Stimulated activated CD8-positive, alpha-beta memory T cell treated with anti-CD3 and anti-CD28 coated beads, Interleukin-2, amount 100 ng/mL, for 1 hour (primary cell): ENCODE measurements at places on chromosomes 3 and 15.

DNA sequence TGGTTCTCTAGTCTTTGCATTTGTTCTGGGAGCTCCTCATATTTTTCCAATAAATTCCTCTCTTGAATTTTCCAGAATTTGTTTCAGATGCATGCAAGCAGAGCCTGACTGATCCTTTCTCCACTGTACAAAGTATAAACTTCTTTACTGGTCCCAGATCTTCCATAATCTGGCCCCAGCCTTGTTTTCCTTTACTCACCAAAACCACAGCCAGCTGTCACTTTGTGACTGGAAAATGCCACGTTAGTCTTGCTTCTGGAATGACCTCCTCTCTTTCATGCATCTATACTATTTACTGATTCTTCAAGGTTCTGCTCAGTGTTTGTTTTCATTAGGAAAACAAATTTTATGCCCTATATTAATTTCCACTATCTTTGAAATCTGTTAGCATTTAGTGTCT lies 60.4 kb upstream of the SPPL2A start:
- DNase-seq = no peak

GRCh38 chr15:60960517-60960916 lies 268.6 kb downstream of the RORA start:
- DNase-seq = no peak

DNA sequence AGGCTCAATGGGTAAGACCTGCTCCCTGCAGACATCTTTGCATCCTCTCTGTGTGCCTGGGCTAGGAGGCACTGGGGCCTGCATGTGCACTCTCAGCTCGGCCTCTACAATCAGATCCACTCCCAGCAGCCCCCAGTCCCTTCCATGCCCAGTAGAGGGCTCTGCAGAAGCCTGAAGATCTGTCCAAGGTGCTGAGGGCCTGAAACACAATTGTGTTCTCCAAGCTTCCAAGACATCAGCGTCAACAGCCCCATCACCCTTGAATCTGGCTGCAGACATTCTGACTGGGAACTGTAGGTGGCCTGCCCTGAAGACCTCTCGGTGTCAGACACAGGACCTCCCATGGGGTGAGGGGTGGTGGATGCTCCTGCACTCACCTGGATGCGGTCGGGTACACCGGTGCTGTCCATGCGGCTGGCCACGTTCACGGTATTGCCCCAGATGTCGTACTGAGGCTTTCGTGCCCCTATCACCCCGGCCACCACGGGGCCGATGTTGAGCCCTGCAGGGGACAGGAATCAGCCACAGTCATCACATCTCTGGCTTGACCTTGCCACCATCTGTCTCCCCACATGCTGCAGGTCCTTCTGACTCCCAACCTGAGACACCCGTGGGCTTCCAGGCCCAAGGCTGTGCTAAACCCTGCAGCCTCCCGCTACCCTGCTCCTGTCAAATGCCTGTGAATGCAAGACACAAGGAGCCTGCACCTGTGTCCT lies 84.7 kb downstream of the SEC22A start:
- no peak for DNase-seq

DNA sequence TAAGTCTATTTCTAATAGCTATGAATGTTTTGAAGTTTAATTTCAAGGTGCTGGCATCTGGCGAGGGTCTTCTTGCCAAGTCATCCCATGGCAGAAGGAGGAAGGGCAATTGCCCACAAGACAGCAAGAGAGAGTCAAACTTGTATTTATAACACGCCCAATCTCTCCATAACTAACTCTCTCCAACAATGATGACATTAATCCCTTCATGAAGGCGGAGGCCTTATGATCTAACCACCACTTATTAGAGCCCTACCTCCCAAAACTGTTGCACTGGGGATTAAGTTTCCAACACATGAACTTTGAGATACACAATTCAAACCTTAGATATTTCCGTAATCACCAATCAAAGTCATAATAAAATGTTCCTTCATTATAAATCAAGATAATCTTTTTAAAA lies 406.9 kb downstream of the CNTN6 start:
- DNase-seq = no peak

- no peak for DNase-seq
These were observed 69.8 kb upstream of the SLC4A7 start for GRCh38 chr3:27553886-27554540.

DNA sequence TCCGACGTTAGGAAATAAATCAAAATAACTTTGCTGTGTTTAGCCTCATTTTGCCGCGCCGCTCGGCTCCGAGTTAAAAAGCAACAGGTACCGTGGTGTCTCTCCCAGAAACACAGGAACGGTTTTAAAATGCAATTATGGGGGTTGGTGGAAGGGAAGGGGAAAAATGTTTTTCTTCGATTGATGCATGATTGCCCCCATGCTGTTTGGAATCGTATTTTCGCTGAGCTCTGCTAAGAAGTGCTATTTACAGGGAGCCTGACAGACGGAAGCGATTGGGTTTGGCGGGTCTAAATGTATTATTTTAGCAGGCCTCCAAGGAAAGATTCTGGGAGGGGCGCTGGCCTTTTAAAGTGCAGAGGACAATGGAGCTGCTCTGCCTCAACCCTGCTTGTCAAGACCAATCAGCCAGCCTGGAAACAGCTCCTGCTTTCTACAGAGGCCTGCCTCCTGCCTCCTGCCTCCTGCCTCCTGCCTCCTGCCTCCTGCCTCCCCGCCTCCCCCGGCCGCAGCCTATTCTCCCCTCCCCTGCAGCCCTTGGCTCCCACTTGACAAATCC lies 156.7 kb upstream of the TLE3 start:
- DNase-seq = no peak

DNA sequence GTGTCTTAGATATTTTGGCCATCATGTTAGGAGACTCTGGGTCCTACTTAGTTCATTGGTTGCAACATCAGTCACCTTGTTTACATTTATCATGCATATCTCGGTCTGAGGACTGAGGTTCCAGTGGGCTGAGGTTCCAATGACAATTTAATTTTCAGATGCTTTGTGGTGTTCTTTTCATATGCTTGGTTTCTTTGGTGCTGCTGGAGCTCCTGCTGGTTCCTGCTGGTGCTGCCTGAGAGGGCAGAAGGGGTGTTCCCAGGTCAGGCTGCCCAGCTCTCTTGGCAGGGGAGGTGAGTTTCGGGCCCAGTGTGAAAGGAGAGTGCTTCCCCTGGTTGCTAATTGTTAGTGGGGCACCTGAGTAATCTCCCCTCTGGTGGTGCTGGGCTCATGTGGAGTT lies 6.9 kb upstream of the KLHL40 start:
- no peak for DNase-seq

DNA sequence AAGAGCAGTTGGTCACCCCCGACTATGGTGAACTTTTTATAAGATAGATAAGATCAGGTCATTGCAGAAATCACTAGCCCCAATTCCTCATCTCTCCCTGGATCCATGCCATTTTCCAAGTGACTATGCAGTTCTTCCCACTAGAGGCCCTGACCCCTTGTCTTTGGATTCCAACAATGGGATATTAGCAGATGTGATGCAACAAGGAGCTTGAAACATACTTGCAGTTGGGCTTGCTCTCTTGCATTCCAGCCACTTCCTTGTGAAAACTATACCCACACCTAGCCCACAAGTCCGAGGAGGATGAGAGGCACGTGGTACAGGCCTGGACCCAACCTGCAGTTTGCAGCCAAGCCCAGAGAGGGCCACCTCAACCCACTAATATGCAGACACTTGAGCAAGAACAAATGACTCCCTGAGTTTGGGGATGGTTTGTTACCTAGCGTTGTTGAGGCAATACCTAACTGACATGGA lies 60.6 kb downstream of the SUCLG2 start:
- no peak for DNase-seq

DNA sequence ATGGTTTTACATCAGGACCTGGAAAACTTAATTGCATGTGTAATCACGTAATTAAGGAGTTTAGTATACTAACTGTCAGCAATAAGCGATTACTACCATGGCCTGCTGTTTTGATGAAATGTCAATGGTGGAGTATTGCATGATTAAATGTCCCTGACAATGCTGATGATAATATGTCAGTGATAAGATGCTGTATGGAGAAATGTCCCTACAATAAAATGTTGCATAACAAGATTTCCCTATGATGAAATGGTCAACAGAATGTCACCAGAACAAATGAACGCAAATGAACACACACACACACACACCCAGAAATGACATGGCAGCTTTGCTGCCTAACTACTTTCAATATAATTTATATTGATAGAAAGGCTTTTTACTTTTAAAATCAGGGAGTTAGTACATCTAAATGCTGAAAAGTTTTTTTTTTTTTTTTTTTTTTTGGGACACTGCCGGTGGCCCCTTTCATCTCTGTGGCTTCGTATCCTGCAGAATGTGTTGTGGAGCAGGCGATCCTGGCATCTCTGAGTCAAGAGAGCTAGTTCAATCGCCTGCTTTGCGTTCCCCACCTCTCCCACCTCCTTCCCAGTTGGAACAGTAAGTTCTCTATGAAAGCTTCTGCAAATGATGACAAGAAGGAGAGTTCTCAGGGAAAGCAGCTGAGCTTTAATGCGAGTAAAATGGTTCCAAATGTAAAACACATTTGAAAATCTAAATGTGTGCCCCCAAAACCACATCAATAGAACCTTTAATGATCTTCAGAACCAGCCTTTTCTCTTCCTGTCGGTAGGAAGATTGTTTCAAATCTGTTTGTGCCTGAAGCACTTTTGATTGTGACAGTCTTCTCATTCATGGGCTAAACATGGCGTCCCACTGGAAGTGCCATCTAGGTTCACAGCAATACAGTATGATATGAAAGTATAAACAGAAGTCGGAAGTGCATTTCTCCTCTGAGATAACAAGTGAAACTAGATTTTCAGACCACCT lies 170.1 kb upstream of the GBE1 start:
- no peak for DNase-seq

DNA sequence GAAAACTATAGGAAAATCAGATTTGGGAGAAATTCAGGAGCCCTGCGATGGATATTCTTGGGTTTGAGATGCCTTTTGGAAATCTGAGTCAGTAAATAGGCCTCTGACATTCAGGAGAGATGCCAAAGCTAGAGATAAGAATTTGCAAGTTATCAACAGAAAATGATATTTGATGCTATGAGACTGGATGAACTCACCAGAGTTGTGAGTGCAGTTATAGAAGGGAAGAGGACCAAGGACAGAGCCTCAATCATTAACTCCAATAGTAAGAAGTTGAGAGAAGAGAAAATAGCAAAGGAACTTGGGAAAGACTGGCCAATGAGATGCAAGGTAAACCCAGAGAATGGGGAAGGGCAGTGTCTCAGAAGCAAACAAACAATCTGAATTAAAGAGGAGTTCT lies 7.9 kb upstream of the ANO10 start:
- DNase-seq = no peak

DNA sequence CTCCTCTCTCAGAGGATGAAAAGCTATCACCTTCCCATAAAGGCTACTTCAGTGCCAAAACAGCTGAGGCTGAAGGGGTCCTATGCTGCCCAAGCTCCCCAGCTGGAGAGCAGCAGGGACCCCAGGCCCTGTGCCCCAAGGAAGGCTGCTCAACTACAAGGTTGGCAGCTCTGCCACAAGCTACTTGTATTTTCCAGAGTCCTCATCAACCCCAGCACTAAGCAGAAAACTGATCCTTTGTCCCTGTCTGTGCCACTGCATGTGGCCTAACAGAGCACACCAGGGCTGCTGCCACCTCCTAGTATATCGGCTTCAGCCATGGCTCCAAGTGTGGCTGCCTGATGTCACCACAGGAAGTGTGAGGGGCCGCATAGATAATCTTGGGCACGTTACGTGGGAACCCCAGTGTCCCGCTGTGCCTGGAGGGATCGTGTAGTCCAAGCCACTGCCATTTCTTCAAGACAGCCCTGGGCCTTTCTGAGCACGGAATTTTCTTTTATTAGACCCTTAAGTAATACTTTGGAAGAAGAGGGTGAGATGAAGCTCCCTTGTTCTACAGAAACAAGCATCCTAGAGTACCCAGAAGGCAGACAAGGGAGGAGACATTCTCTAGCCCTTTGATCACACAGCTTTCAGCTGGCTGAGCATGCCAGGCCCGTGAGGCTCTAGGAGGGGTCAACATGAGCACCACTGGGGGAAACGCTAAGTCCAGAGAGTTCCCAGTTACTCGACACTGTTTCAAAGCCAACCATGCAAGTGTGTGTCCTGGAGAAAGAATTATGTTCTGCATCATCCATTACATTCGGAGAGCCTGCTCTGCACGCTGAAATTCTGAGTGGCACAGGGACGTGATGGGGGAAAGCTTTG lies 60.7 kb downstream of the CAPN7 start:
- no peak for DNase-seq

GRCh38 chr15:61226361-61227256 lies 2.5 kb downstream of the RORA start:
- DNase-seq = no peak

DNA sequence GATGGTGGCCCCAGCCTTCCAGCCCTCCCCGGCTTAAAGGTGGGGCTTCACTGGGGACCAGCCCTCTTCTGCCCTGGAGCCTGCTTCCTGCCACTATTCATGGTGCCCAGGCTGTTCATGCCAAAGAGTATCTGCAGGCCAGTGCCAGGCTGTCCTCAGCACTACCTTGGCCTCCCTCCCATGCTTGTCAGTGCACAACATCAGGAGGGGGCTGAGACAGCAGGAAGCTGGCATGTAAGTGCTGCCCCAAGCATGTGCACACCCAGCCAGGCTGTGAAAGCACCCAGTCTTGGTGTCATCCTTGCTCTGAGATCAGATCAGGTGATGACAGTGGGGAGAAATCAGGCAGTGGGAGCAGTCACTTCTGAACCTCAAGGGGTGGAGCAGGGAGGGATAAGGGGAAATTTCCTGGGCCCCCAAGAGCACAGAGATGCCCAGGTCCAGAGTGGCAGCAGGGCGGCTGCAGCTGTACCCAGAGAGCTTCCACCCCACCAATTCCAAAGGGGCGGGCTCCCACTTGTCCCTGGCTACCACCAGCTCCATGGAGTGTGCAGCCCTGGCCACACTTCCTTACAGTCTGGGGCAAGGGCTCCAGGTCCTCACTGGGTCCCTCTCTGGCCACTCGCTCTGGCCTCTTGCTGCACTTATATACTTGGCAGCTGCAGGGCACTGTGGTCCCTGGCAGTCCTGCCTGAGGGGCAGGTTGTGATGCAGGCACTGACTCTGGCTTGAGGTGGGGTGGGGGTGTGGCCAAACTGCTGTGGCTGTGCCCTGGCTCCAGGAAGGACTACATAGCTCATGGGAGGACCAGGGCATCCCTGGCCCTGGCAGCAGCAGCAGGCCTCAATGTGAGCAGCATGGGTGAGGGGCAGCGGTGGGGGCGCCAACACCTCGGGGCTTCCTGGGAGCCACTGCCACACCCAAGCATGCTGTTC lies 91.4 kb upstream of the TNFSF10 start:
- no peak for DNase-seq

- no peak for DNase-seq
These were observed 33.0 kb upstream of the NR2E3 start for GRCh38 chr15:71777216-71777943.

GRCh38 chr3:75144406-75144805 lies 519.7 kb upstream of the FRG2C start:
- DNase-seq = no peak
